ENCODE measurements at places on chromosomes 4 and X.
A peak's percentile ranks its signal among the peaks of the same experiment; 100 is the strongest.

- peaks cover 11% of the 10 kb centered on the region for H3K27me3 ChIP-seq
- no peak for DNase-seq
- no peaks in the 10 kb centered on the region for H3K36me3 ChIP-seq
Observed at GRCh38 chrX:137547291-137547690, 18.6 kb upstream of the ZIC3 start.

DNA sequence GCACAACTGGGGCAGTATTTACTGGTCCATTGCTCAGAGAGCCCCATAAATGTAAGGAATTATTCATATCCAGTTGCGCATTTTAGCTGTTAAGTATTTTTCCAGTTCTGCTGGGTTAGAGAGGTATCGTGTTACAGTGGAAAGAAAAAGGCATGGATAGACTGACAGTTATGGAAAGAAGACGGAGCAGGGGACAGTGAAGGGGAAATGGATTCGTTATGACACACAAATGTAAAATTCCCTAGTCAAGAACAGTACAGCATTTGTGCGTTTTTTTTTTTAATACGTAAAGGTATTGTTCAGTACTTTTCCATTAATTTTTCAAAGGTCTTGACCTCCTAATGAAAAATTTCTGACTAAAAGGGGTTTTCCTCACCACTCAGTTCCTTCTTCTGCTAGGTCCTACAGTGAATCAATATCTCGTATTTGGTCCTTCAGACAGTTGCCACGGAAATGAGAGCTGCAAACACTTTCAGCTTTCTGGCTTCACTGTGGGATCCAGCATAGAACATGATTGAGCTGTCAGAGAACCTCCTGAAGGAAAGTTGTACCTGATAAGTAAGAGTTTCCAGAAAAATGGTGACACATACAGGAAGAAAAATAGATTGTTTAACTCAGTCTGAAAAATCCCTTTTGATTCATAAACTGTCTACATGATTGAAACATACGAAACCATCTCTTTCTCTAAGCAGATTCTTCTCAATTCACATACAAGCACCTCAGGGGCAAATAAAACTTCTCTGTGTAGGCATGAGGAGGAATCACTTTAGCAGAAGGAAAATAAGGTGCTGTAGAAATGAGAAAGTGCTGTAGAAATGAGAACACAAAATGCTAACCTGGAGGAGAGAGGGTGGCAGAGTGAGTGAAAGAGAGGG lies 21.8 kb upstream of the BBS12 start:
- H3K27me3 ChIP-seq = no peaks in the 10 kb centered on the region
- H3K4me1 ChIP-seq = no peaks in the 10 kb centered on the region
- no peak for DNase-seq
- no peak overlapping the region for H3K4me3 ChIP-seq
- no peak overlapping the region for H3K27ac ChIP-seq

DNA sequence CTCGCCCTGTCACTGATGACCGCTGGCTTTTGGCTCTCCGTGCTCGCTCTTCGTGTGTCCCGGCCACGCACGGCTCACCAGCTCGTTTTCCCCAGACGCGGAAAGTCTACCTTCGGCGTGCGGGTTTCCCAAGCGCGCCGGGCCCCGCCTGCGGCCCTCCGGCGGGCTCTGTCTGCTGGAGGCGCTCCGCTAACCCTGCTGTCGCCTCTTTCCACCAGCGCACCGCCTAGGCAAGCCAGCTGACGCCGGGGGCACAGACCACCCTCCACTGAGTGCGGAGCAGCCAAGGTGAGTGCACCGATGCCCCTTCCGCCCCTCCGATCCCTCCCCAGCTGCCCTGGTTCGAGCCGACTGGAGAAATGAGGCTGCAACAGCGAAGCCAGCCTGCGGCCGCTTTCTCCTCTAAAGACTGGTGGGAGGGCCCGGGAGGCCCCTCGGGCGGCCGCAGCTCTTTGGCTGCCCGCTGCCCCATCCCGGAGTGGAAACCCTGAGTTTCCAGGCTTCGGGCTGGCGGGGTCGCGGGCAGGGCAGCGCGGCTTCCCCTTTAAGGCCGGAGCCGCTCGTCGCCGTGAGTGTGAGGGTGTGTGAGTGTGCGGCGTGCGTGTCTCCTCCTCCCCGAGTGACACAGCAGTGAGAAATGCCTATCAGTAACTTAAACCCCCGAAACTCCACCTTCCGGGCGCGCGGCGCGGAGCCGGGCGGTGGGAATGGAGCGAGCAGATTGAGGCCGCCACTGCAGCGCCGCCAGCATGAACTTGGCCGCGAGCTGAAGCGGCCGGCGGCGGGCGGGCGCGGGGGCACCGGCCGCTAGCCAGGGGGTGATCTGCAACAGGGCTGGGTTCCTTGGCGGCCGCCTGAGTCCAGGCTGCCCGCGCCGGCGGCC lies at the start of gene MAMLD1:
MAMLD1 (plus strand) TSS at position 719 of the 883 bp plus-strand sequence. CDS start 82,200 bp downstream, outside the sequence.
- peak; percentile 86 for DNase-seq
- peak within 1 kb of the TSS; percentile 41 for H3K4me3 ChIP-seq
- H3K36me3 ChIP-seq = no peaks in the 10 kb centered on the region
- peaks cover 4% of the 10 kb centered on the region for H3K4me1 ChIP-seq
- peak within 1 kb of the TSS; percentile 62 for H3K27ac ChIP-seq

DNA sequence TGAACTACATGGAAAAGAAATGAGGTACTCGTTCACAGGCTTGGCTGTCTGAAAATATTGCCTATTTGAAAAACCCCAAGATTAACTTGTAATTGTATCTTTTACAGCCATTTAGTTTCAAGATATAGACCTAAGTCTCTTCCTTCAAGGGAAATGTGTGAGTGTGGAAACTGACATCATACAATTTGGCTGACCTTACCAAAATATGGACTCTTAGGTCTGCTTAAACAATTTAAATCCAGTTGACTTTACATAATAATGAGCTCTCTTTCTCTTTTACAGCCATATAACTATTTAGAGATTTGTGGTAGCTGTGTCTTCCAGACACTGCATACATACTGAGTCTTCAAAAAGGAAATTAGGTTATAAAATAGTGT lies 186.9 kb downstream of the NR3C2 start:
- H3K27ac ChIP-seq = no peak overlapping the region
- H3K4me3 ChIP-seq = no peak overlapping the region
- no peaks in the 10 kb centered on the region for H3K27me3 ChIP-seq
- DNase-seq = no peak
- no peaks in the 10 kb centered on the region for H3K4me1 ChIP-seq

GRCh38 chrX:153739754-153740486 lies 15.3 kb downstream of the ABCD1 start:
- no peaks in the 10 kb centered on the region for H3K4me1 ChIP-seq
- H3K27me3 ChIP-seq = no peaks in the 10 kb centered on the region
- H3K27ac ChIP-seq = no peak overlapping the region
- no peaks in the 10 kb centered on the region for H3K36me3 ChIP-seq

- H3K27me3 ChIP-seq = no peaks in the 10 kb centered on the region
- DNase-seq = peak; percentile 54
- H3K36me3 ChIP-seq = no peaks in the 10 kb centered on the region
- H3K4me1 ChIP-seq = no peaks in the 10 kb centered on the region
Observed at GRCh38 chrX:155086202-155086840, 15.0 kb downstream of the BRCC3 start.

DNA sequence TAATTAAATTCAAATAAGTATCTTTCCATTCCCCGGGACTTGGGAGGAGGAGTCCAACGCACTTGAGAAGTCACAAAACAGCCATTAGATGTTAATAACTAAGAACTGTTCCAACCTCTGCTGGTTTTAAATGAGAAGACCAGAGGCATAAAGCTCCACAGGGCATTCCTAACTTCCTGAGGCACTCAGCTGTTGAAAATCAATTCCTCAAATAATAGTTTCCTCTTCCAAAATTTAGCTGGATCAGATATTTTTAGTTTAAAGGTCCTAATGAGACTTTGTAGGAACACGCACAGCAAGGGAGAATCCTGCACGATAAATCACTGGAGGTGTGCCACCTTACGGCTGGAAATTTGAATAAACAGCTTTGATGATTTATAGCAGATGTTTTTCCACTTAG lies 504.3 kb upstream of the ZFP42 start:
- no peaks in the 10 kb centered on the region for H3K36me3 ChIP-seq
- no peaks in the 10 kb centered on the region for H3K27me3 ChIP-seq
- no peaks in the 10 kb centered on the region for H3K4me1 ChIP-seq

- H3K27ac ChIP-seq = no peak overlapping the region
- H3K4me1 ChIP-seq = no peaks in the 10 kb centered on the region
- no peak overlapping the region for H3K4me3 ChIP-seq
Observed at GRCh38 chr4:122163767-122164166, 11.6 kb downstream of the BLTP1 start.

DNA sequence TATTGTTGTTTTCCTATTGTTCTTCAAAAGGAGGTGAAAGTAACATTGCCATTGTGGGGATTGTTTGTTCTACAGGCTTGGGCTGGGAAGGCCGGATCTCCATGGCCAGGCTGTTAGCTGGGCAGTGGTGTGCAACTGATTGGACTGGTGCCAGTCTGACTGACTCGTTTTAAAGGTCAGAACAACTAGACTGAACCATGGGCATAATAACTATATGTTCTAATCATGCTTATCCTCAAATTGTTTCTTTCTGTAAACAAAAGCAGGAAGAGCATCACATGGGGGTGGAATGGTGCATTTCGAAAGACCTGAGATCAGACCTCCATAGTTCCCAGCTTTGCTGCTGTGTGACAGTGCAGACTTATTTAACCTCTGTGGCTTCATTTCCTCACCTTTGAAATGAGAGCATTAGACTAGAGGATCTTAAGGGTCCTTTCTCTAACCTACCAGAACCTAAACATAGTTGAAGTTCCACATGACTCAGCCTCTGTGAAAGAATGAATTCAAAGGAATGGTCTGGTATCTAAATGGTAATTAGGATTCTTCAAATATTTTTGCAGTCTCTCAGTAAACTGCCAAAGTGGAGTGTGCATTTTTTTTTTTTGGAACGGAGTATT lies 66.7 kb upstream of the PGRMC2 start:
- H3K27me3 ChIP-seq = no peaks in the 10 kb centered on the region
- H3K27ac ChIP-seq = no peak overlapping the region
- H3K4me3 ChIP-seq = no peak overlapping the region
- H3K36me3 ChIP-seq = no peaks in the 10 kb centered on the region
- no peaks in the 10 kb centered on the region for H3K4me1 ChIP-seq

GRCh38 chr4:109629775-109630174 lies 69.7 kb downstream of the MCUB start:
- H3K36me3 ChIP-seq = no peaks in the 10 kb centered on the region
- H3K4me1 ChIP-seq = no peaks in the 10 kb centered on the region
- H3K27ac ChIP-seq = no peak overlapping the region
- no peaks in the 10 kb centered on the region for H3K27me3 ChIP-seq
- no peak for DNase-seq
- no peak overlapping the region for H3K4me3 ChIP-seq
